ENCODE measurements at places on chromosomes 13 and 19.

- DNase-seq = no peak
These were observed 360 bp downstream of the DDX39A start for GRCh38 chr19:14418856-14419105.

GRCh38 chr19:35257113-35257461 is 8.3 kb downstream of the LSR start:
- no peak for DNase-seq

DNA sequence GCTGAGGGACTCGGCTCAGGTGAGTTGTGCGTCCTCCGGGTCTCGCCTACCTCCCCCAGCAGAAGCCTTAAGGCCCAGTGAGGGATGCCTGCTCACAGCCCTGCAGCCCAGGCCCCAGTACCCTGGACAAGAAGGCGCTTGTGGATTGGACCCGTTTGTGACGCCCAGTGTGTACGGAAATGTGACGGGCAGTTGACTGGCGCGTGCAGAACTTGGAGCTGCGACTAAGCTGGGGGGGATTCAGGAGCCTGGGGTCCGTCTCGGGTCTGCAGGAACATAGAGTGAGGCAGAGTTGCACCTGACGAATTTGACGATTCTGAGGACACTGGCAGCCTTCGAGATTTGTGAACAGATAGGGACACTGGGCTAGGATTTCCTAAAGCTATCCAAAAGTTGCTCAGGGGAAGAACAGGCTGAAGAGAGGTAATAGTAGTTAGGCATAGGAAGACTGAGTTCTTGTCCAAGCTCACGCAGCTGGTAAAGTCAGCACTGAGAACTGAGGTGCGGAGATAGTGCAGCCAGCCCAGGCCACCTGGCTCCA is 519 bp downstream of the ZNF551 start:
- no peak for DNase-seq

DNA sequence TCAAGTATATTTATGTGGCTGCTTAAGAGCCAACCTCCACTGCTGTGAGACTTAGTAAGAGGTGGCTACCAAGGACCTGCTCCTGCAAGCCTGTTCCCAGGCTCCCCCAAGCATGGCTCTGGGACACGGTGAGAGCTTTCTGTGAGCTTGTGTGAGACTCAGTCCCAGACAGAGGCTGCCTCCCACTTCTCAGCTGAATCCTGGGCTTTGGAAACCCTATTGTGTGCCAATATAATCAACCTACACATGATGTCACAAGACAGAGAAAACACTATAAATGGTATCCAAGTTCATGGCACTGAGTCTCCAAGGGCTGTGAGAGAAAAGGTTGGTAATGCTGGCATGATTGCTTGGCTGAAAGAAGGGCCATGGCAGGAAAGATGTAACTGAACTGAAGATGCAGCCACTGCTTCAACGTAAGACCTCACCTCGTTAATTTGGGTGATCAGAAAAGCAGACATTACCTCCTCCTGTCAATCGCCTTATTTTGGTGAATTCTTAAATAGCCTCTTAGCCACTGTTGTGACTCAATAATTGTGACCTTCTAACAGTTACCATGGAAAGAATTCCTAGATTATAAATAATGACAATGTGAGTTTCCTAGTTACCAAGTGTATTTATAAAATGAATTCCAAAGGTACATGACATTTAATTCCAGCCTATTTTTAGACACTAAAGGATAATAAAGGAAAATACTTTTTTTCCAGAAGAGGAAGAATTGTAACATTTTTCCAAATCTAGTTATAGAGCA is 332.0 kb downstream of the IRS2 start:
- DNase-seq = no peak

- DNase-seq = no peak
These were observed 33.2 kb downstream of the RNASEH2B start for GRCh38 chr13:50942630-50943311.

DNA sequence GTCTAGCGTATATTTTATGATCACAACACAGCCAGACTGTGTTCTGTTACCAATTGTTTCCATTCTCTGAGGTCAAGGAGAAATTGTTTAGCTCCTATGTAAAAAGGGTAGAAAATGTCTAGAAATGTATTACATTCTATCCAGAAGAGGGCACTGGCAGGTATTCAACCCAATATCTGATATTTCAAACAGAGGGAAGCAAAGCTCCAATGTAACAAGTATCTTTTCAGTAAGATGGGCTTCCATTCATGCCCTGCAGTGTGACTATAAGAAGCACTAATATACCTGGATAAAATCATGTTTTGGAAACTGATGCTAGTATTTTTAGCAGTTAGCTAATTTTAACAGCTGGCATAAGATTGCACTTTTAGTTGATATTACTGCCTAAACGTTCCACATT is 312.7 kb downstream of the FGF14 start:
- DNase-seq = no peak

DNA sequence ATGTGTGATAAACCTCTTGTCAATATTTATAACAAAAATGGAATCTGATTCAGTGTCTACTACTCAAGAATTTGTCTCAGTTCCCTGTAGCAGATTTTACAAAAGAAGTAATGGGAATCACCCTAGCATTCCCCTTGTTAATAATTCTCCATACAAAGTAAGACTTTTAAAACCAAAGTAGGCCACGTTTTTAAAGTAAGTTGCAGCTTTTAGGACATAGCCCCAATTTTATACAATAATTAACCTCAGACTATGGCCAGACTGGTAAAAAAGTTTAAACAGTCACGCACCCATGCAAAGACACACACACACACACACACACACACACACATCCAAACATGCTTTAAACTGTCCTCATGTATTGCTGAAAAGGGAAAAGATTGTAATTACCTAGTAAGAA is 589.9 kb downstream of the PCDH9 start:
- no peak for DNase-seq
